ENCODE measurements at places on chromosomes 6 and 20.

DNA sequence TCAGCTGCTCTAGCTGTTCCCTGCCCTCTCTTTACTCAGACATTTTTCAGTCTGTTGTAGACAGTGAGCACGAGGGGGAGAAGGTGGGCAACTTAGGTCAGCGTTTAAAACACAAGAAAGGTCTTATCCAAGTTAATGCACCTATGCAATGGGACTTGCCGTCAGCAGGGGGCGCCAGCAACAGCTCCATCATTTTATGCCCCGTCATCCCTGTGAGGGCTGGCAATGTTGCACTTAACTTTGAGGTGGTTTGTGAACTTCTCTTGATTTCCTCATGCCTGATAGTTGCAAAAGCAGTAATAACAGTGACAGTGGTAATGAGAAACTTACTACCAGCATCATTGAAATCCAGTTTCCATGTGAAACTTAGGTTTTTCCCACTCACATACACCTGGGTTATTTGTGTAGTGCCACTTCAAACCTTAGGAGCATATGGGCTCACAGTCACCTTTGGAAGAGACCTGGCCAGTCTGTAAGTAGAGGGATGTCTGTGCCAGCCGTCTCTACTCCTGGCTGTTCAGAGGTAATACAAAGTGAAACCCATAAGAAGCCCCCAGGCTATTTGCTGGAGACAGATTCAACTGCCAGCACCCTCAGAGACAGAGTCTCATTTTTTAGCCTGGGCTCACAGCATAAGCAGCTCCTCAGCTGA, 44.9 kb upstream of the ID1 start:
- DNase-seq: peak; percentile 92

GRCh38 chr20:61661025-61661424, 404.7 kb downstream of the TAF4 start:
- DNase-seq: no peak

DNA sequence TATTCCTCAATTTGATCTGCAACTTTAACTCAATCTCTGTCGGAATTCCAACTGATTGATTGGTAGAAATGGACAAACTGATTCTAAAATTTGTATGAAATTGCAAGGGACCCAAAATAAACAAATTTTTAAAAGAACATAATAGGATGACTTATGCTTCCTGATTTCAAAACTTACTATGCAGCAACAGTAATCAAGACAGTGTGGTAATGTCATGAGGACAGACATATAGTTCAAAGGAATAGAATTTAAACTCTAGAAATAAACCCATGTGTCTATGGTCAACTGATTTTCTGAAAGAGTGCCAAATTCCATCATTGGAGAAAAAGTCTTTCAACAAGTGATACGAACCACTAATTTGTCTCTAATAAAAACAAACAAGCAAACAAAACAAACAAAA, 1320.1 kb upstream of the GJE1 start:
- no peak for DNase-seq

GRCh38 chr6:26350858-26351543, 14.0 kb upstream of the BTN3A2 start:
- no peak for DNase-seq

- DNase-seq: no peak
Measured at GRCh38 chr6:79546186-79546585, 9.0 kb upstream of the LCA5 start.
